Activated CD4-positive, alpha-beta T cell treated with anti-CD3 and anti-CD28 coated beads, Interleukin-2, amount 10 ng/mL, durations not matched to agents 7 days and 5 days (primary cell): ENCODE measurements at places on chromosomes 4 and X. TPM values are rescaled to one million over a fixed set of nuclear protein-coding genes. Genes with fewer than 3 reads are reported as not detected.

The KLHL4 gene
- not detected for total RNA-seq

The ATP1B4 gene
- not detected for total RNA-seq

The HTN1 gene
- not detected for total RNA-seq

The HPGD gene
- 7.3 TPM for total RNA-seq

The SRPX2 gene
- total RNA-seq, result not detected
